ENCODE measurements at places on chromosomes 5 and 9.

DNA sequence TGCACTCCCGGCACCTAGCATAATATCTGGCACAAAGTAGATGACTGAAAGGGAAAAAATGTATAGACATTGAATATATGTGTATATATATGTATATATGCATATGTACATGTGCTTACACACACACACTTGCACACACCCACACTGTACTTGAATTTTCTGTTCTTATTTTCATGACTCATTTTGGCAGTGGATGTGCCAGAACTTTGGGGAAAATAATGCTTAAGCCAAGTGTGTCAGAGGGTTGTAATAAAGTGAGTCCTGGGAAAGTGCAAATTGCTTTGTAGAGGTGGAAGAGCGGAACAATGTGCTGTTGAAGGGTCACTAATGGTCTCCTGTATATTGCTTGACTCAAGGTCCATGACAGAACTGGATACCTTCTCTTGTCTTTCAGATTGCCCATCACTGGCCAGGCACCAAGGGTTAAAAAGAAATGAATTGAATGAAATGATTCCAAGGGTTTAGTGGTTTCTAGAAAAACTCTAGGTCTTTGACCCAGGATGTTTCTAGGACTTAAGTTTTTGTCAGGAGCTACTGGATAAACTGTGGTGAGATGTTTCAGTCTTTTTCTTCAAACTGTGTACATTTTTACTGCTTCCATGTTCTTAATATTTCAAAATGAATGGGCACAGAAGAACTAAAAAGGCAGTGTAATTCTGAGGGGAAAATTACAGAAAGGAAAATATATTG, 129.9 kb upstream of the MOCS2 start:
- DNase-seq: no peak
- no peak overlapping the region for H3K27ac ChIP-seq
- H3K4me3 ChIP-seq: no peak overlapping the region

DNA sequence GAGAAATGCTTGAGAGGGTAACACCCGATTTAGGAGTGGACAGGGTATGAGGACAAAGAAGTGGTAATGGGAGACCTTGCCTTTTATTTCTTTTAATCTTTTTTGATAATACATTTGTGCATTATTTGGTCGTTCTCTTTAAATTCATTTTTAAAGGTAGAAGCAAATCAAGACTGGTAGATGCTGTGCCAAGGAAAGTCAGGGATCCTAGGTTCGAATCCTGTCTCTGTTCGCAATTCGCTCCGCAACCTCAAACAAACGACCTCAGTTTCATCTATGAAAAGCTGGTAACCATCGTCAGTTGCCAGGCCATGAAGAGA, 353 bp upstream of the TMED9 start:
- no peak overlapping the region for H3K27ac ChIP-seq
- peaks cover 16% of the 10 kb centered on the region for H3K4me1 ChIP-seq
- DNase-seq: no peak
- peaks cover 33% of the 10 kb centered on the region for H3K36me3 ChIP-seq

- peaks cover 27% of the 10 kb centered on the region for H3K4me1 ChIP-seq
- no peaks in the 10 kb centered on the region for H3K27me3 ChIP-seq
- no peak overlapping the region for H3K4me3 ChIP-seq
These were observed 5.3 kb upstream of the ZNF367 start for GRCh38 chr9:96423322-96423984.

- H3K4me3 ChIP-seq: peak overlapping the region; percentile 53
- DNase-seq: no peak
- H3K4me1 ChIP-seq: peaks cover 66% of the 10 kb centered on the region
- no peaks in the 10 kb centered on the region for H3K36me3 ChIP-seq
These were observed 3.3 kb downstream of the ZNF608 start for GRCh38 chr5:124742983-124743601.

- H3K4me1 ChIP-seq: peaks cover 4% of the 10 kb centered on the region
- H3K36me3 ChIP-seq: peaks cover 8% of the 10 kb centered on the region
- H3K27me3 ChIP-seq: no peaks in the 10 kb centered on the region
- DNase-seq: no peak
These were observed 6.1 kb downstream of the POC5 start for GRCh38 chr5:75711151-75711550.

Measured in suprapubic skin (tissue), 4 donors.